Pancreas (tissue), 10 donors: ENCODE measurements at places on chromosomes 11 and 22. TPM values are rescaled to one million over a fixed set of nuclear protein-coding genes. Genes with fewer than 3 reads are reported as not detected.

GRAMD1B gene
- polyA plus RNA-seq, result 3.5 TPM

APOL6 gene
- polyA plus RNA-seq, result 2.0 TPM

- H3K36me3 ChIP-seq, result no peaks in the 10 kb centered on the region
- H3K27me3 ChIP-seq, result no peaks in the 10 kb centered on the region
- H3K4me3 ChIP-seq, result no peak overlapping the region
- no peak for DNase-seq
Observed at GRCh38 chr11:45799562-45799961, 5.4 kb upstream of the SLC35C1 start.

DNA sequence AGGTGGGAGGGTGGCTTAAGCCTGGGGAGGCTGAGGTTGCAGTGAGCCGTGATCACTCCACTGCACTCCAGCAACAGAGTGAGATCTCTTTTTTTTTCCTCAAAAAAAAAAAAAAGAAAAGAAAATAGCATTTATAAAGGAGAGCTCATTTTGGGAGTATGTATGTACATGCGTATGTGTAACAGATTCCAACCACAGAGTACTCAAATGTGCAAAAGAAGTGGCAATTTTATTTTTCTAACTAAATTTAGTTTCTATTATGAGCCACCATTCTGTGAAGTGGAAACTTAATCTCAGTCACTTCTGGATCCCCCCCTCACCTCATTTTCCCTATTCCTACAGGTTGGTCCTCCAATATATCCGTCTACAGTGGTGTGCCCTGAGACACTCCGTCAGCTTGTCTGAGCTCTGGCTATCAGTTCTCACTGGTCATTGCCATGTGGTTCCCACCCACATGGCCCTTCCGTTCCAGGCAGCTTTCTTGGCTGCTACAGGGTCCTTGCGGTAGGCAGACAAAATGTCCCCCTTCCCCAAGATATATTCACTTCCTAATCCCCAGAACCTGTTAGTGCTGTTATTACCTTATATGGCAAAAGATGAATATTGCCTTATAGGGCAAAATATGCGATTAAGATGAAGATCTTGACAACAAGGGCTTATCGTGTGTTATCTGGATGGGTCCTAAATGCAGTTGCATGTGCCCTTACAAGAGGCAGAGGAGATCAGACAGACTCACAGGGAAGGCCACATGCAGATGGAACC lies 35.8 kb upstream of the TSKU start:
- no peaks in the 10 kb centered on the region for H3K27me3 ChIP-seq
- H3K27ac ChIP-seq, result no peak overlapping the region
- H3K36me3 ChIP-seq, result no peaks in the 10 kb centered on the region

- no peak overlapping the region for H3K27ac ChIP-seq
- H3K27me3 ChIP-seq, result no peaks in the 10 kb centered on the region
- DNase-seq, result no peak
- H3K4me1 ChIP-seq, result peaks cover 3% of the 10 kb centered on the region
- H3K4me3 ChIP-seq, result no peak overlapping the region
Observed at GRCh38 chr11:35717043-35717442, 54.5 kb downstream of the TRIM44 start.
